ENCODE measurements at places on chromosomes 7 and 10.

DNA sequence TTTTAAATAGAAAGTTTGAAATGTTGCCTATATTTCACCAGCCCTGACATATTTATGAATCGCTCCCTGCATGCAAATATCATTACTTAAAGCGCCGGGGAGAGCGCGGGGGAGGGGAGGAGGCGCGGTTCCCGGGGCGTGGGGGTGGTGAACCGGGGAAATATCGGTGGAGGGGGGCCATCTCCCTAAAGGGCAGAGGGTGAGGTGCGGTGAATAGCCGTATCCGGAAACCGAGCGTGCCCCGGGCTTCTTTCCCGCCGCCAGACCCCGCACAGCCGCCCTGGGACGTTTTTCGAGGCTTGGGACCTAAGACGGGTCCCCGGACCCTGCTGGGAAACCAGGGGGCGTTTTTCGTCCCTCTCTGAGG lies 6.9 kb upstream of the ZNF503 start:
- DNase-seq, result no peak

GRCh38 chr7:144812379-144813283 lies 23.2 kb downstream of the TPK1 start:
- DNase-seq, result peak; percentile 31

DNA sequence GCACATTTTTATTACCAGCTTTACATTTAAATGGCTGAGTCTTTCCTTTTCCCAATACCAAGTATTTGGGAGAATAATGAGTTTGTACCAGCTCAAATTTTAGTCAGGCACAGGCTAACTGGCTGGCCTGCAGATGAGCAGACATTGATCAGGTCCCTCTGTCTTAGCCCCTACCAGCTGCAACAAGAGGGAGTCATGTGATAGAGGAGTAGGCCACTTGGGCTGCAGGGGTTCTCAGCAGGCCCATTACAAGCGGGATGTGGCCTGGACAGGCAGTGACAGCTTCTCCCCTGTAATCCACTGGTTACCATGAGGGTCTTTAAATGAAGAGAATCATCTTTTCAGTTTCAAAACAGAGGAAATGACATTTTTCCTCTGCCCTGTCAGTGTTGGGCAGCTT lies 283.6 kb downstream of the SUGCT start:
- no peak for DNase-seq

DNA sequence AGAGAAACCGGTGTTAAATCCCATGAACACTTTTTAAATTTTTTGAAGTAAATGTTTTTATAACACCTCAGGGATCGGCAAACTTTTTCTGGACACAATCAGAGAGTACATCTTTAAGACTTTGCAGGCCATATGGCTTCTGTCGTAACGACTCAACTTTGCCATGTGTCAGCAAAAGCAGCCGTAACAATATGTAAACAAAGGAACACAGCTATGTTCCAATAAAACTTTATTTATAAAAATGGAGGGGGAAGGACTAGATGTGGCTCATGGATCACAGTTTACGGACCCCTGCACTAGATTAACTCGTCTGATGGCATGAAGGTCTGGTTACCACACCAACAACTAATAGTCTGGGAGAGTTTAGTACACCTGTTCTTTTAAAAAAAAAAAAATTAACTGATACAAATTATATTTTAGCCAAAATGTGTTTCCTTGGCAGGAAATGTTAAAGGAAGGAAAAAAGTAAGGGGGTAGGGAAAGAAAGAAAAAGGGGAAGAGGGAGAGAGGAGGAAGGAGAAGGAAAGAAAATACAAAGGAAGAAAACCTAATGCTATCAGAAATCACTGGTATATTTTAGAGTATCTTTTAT lies 50.2 kb downstream of the ABI1 start:
- no peak for DNase-seq

DNA sequence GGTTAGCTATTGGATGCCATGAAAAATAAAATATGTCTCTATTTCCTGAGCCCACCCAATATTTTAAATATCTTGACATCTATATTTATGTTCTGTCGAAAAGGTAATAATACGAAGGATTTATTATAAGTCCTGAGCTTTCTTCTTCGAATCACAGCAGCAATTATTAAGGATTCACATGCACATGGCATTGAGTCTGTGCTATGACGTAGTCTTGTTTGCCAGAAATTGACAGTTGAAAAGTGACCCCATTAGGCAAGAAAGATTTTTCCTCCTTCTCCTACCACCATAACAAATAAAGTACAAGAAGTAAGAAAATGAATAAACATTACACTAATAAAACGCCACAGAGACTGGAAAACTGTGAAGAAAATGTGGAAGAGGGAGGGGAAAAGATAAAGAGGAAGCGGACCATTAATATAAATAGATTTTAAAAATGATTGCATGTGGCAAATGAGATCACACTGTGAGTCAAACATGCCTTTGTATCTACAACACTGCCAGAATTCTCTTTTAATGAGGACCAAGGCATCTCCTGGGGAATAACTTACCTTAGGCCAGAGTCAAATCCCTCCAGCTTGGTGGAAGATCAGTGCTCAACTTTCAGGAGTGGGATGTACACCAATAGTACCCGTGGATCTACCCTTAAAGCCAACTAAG lies 21.6 kb downstream of the FZD1 start:
- DNase-seq, result no peak

DNA sequence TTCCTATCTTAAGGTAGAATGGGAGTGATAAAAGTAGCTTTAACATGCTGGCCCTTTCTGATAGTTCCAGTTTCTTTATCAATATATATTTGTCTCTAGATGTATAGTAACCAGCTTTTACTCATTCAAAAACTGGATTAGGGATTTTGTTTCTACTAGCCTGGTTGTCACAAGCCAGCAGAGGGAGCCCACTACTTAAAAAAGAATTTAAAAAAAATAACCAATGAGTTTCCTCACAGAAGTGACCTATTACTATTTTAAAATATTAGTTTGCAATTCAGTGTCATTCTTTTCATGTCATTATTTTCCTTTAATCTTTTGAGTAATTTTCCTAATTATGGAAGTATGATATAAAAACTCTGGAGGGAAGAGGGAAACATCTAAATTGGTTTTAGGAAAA lies 142.1 kb downstream of the PHTF2 start:
- peak; percentile 16 for DNase-seq

DNA sequence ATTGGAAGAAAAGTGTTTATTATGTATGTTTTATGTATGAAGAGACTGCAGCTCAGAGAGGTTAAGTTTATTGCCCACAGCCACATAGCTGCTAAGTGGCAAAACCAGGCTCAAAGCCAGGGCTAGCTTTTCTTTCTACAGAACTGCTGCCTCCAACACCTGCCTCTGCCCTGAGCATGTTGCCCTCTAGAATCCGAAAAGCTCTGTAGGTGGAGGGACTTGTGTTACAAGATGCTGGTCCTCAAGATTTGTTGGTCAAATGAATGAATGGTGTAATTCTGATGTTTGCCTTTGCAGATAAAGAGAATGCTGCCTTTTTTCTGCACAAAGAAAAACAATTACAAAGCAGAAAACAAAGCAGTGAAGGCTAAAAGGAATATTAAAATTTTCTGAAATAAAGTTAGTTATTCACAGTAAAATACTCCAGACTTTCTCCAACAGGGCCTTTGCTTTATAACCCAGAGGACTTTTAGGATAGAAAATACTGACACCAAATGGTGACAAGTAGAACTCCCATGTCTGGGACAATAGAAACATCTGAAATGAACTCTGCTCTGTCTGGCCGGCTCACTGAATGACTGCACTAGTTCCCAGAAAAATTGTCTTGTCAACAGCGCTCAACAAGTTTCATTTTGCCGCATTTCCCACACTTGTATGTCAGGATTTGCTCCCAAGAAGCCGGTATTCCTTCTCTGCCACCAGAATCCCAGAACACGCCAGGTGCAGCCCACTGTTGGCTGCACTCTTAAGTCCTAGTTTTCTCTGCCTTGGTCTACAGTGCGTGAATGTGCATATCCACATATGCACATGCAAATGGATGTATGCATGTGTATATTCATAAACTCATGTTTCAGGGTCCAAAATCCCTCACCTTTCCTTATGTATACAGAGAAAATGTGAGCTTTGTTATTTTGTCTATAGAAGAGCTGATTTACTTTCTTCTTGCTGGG lies 11.0 kb upstream of the DNTT start:
- DNase-seq, result no peak

DNA sequence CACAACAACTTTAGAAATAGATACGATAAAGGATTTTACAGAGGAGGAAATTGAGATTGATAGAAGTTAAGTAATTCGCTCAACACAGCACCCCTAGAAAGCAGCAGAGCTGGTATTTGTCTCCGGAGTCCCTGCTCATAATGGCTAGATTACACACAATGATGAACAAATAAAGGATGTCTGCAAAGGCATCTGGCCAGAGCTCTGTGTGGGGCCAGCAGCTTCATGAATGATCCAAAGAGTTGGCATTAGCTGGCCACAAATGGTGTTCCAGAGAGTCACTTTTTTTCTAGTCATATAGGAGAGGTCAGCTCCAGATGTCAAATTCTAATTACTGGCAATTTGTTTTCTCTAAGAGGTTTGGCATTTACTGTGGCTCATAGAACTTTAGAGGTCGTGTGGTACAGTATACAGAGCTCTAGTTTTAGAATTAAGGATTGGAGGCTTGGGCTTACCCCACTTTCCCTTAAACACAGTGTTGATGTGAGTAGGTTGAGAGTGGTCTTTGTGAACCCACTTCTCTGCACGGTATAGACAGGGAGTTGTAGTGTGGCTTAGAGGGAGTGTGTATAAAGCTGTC lies 186.2 kb downstream of the BICC1 start:
- no peak for DNase-seq

DNA sequence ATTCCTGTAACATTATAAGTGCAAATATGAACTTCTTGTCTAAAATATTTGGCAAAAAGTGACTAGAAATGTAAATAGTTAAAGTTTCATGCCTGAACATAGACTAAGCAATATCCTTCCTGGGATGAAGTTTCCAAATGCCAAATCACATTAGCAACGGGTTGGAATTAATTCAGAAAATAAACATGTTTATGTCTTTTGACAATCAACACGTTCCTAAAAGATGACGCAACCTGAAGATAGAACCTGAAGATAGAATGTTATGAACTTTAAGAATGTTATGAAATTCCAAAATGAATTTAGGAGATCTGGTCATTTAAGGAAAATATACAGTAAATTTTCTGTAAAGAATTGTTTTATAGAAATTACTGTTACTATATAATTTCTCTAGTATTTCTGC lies 9.2 kb downstream of the LAMB4 start:
- no peak for DNase-seq

- no peak for DNase-seq
Observed at GRCh38 chr10:87829986-87830729, 12.1 kb upstream of the ATAD1 start.

- DNase-seq, result no peak
Observed at GRCh38 chr7:96792115-96792514, 82.5 kb upstream of the SEM1 start.

- DNase-seq, result no peak
Observed at GRCh38 chr10:84539216-84539615, 210.8 kb downstream of the CCSER2 start.

GRCh38 chr7:43865277-43865676 lies 4.0 kb downstream of the MRPS24 start:
- no peak for DNase-seq

- DNase-seq, result no peak
Observed at GRCh38 chr10:97267671-97268070, 24.8 kb downstream of the ARHGAP19 start.

DNA sequence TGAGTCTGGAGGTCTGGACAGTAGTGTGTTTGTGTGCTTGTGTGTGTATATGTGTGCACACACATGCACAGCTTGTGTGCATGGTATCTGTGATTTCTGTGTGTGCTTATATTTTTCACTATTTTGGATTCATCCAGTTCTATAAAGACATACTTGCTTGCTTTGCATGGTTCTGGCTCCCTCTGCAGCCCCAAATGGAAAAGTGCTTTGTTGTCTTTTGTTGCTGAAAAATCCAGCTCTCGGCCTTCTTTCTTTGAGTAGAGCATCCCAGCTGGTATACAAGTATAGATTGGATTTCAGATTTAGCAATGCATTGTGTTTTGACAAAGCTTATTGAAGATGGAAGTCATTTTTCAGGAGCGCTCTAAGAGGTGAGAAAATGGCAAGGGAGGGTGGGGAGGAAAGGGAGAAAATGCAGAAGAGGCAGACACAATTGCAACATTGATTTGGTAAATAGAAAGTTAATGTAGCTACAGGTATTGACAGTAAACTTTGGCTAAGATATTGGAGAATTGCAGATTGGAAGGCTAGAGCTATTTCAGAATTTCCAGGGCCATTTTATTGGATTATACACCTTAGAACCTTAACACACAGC lies 333.9 kb downstream of the AUTS2 start:
- no peak for DNase-seq

GRCh38 chr10:132450825-132451505 lies 54.0 kb downstream of the PWWP2B start:
- DNase-seq, result no peak

DNA sequence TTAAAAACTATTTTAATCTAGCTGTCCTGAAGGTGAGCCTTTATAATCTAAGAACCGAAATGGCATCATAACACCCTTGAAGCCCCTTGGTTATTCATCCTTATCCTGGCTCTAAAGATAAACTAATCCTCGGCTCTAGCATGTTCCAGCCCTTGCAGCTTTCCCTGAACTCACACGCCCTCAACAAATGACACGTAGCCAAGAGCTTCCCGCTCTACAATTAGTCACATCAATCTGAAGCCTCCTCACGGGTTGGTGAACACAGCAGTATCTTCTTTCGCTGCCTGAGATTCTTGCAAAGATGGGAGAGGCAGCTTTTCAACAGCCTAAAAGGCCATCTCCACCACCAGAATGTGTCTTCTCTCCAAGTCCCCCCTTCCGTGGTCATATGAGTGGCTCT lies 4.1 kb downstream of the FRMD4A start:
- DNase-seq, result no peak

Data from activated naive CD4-positive, alpha-beta T cell treated with Interleukin-2 at 50 U/mL for 16 hours (primary cell).